Islet precursor cell (in vitro differentiated cells): ENCODE measurements at places on chromosomes 12 and 14.
A peak's percentile ranks its signal among the peaks of the same experiment; 100 is the strongest.

DNA sequence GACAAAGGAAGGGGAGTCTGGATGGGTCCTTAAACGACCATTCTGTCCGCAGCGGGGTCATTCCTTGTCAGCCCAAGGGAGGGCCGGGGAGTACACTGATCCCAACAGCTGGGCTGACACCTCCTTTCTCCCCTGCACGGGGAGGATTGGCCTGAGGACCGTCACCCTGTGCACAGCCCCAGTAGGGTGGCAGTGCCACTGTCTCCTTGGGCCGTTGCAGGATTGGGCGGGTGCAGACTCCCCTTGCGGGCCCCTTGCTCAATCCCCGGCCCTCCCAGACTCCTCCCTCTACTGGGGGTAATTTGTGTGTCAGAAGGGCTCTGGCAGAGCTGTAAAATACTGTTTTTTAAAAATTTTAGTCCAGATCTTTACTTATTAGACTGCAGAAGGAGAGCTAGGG, 12.6 kb upstream of the AMN start:
- DNase-seq: no peak

GRCh38 chr14:104845033-104845666, 19.9 kb upstream of the CEP170B start:
- no peak for DNase-seq

- no peak for DNase-seq
Measured at GRCh38 chr12:12428047-12428446, 71.2 kb downstream of the BORCS5 start.

- DNase-seq: no peak
Measured at GRCh38 chr12:24175929-24176328, 226.5 kb upstream of the SOX5 start.

DNA sequence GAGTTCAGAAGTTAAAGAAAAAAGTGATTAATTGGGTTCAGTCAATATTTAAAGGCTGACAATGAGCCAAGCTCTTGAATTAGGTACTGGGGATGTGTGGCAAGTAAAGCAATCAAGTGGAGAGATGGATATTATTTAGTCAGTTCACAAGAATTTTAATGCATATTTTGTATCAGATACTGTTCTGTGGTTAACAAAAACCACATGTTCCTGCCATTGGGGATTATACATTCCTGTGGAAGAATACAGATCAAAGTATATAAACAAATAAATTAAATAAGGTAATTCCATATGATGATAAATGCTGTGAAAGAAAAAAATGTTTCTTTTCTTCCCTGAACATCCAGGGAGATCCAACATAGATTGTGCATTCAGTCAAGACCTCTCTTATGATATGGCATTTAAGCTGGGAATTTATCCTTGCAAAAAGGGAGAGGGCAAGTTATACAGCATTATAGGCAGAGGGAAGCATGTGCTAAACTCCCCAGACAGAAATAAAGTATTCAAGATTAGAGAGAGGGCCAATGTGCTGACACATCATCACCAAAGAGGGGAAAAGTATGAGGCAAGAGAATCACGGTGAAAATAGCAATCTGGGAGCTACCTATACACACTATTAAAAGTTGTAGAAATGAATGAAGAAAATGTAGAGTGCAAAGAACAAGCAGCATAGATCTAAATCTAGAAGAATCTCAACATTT, 17.6 kb upstream of the A2M start:
- DNase-seq: no peak

DNA sequence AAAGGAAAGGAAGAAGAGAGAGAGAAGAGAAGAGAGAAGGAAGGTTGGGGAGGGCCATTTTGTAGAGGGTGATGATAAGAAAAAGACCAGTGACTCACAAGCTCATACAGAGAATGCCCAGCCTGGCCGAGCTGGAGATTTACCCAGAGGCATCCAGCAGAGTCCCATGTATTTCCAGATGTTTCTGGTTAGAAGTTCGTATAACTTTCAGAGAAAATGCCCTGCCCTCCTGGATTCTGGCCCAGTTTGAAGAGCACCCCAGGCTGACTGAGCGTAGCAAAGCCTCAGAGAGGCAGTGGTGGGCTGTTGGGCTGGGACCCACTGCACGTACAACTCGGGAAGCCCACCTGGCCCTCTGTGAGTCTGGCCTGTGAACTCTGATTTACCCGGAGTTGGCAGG, 221.8 kb downstream of the SLC41A2 start:
- DNase-seq: no peak

DNA sequence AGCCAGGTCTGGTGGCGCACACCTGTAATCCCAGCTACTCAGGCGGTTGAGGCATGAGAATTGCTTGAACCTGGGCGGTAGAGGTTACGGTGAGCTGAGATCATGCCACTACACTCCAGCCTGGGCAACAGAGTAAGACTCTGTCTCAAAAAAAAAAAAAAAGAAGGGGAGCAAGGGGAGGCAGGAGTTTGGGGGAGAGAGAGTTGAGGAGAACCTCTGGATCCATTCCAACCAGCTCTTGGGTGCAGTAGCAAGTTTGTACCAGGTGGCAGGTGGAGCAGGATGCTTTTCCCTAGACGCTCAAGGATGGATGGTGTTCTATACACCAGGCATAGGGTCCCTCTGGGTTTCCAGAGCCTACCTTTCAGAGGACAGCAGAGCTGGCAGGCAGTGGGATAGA, 1.9 kb downstream of the NFE2 start:
- no peak for DNase-seq

GRCh38 chr12:52310622-52311284, 10.4 kb downstream of the KRT83 start:
- DNase-seq: no peak

GRCh38 chr12:25591144-25591543, 38.1 kb upstream of the LMNTD1 start:
- DNase-seq: peak; percentile 62

DNA sequence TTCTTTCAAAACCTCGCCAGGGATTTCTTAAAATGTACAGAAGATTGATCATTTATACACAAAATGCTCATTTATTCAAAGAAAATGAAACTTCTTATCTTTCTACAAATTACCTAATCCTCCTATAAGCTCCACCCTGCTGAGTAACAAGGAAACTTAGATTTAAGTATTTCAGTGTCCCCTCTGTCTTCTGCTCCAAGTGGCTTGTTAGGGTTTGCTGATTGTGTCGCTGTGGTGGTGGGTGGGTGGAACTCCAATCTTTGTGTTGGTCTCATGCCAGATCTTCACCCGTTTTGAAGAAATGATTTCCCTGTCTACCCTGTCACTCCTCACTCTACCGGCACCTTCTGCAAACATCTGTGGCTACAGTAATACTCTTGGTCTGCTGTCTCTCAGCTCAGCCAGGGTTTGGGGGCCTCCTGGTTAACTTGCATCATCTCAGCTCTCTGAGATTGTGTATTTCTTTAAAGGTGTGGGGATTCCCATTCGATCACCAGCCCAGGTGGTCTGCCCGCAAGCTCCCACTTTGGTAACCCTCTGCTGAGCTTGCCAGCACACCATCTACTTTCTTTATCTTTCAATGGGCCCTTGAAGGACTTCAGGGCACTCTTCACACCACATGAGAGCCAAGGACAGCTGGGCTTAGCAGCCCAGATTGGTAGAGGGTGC, 73.8 kb downstream of the DRAM1 start:
- DNase-seq: no peak

DNA sequence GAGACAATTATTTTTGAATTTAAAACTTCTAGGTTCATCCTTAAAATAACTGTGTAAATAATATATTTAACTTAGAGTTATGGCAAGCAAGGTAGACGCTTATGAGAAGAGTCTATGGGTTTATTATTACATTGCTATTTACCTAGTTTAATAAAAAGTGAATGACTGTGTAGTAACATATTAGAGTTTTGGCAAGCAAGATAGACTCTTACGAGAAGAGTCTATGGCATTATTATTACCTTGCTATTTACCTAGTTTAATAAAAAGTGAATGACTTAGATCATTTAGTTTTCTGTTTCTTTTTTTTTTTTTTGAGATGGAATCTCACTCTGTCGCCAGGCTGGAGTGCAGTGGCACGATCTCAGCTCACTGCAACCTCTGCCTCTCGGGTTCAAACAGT, 3.8 kb downstream of the RNF34 start:
- DNase-seq: no peak

GRCh38 chr12:90897986-90898385, 57.0 kb downstream of the CCER1 start:
- DNase-seq: no peak

GRCh38 chr12:77325511-77326236, 260.3 kb upstream of the E2F7 start:
- DNase-seq: no peak

- no peak for DNase-seq
Measured at GRCh38 chr12:97006585-97006984, 99.5 kb downstream of the NEDD1 start.

- peak; percentile 81 for DNase-seq
Measured at GRCh38 chr12:5022465-5023061, 21.1 kb upstream of the KCNA5 start.

GRCh38 chr12:80802652-80803400, 86.1 kb downstream of the MYF5 start:
- DNase-seq: no peak

- DNase-seq: no peak
Measured at GRCh38 chr12:124539084-124540041, 28.0 kb downstream of the NCOR2 start.
